ENCODE measurements at places on chromosomes 16 and 17. TPM values are rescaled to one million over a fixed set of nuclear protein-coding genes. Genes with fewer than 3 reads are reported as not detected.

The TNRC6C gene
- 8.9 TPM for total RNA-seq

The UTP4 gene
- 29.8 TPM for total RNA-seq

The PPP1R27 gene
- total RNA-seq = not detected

The KRTAP9-8 gene
- total RNA-seq = not detected

The GCGR gene
- not detected for total RNA-seq

The YBX2 gene
- total RNA-seq = not detected

The TRIM25 gene
- 30.9 TPM for total RNA-seq
